ENCODE measurements at places on chromosomes 3 and 15. TPM values are rescaled to one million over a fixed set of nuclear protein-coding genes. Genes with fewer than 3 reads are reported as not detected.
A peak's percentile ranks its signal among the peaks of the same experiment; 100 is the strongest.

DNA sequence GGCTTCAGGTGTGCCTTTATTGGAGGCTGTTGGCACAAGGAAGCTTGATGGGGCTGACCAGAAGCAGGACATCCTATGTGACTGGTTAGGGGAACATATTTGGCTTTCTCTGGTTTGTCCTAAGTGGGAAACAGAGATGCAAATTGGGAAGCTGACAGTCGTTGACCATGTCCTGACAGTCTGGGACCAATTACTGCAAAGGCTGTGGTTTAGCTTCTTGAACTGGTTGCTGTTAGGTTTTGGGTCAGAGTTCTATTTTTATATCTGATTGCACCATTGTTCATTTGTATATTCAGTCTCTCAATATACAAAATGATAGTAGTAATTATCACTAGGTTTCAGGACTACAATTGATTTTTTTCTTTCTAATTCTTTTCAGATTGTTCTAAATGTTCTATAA, 36.8 kb downstream of the SNTN start:
- no peak for DNase-seq

DNA sequence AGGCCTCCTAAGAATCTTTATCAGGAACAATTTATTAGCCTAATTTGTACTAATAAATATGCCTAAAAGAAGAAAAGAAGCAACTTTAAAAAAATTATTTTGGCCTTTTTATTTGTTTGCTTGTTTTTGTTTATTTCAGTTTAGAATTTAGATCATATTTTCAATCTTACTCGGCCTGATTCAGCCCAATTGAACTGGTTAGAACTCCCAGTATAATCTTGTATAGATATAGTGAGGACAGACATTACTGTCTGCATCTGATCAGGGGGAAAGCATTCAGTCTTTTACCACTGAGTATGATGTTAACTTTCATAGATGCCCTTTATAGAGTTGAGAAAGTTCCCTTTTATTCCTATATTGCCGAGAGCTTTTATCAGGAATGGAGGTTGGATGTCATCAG, 56.0 kb upstream of the CSTA start:
- DNase-seq: no peak

Gene FSIP1
- 0.47 TPM for polyA plus RNA-seq

GRCh38 chr3:136984837-136985236, 27.1 kb downstream of the IL20RB start:
- DNase-seq: no peak

GRCh38 chr3:38281895-38282686, at the start of gene SLC22A14:
SLC22A14 (plus strand) TSS chr3:38282294; CDS start chr3:38306027, 23,733 bp downstream.
- DNase-seq: no peak

- no peak for DNase-seq
These were observed 322.3 kb upstream of the SUCLG2 start for GRCh38 chr3:67976663-67977062.

- no peak for DNase-seq
These were observed 36.4 kb upstream of the EHHADH start for GRCh38 chr3:185290266-185290665.

GRCh38 chr3:148332509-148332908, 365.2 kb upstream of the AGTR1 start:
- no peak for DNase-seq

Gene FETUB
- not detected for polyA plus RNA-seq

GRCh38 chr3:21551019-21551418, 200.0 kb downstream of the ZNF385D start:
- DNase-seq: no peak

DNA sequence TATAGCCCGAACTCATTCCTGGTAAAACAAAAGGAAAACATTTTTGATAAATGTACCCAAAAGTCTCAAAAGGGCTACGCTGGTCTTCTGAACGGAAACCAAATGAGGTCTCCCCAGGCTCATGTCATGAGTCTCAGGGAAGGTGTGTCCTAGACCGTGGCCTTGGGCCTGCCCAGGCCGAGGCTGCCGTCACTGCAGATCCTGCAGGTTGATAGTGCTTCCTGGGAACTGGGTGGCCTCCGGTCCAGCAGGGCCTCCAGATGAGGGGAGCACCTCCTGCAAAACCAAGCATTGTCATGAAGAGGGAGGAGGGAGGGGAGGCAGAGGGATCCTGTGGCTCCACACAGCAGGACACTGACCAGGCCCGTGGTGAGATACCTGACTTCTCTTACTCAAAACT, 37.5 kb downstream of the ZXDC start:
- no peak for DNase-seq

Gene ANKRD63
- polyA plus RNA-seq: 0.32 TPM

Gene WNT7A
- polyA plus RNA-seq: not detected

- DNase-seq: no peak
These were observed 51.5 kb downstream of the PLCL2 start for GRCh38 chr3:16936233-16936632.

Gene TUSC7
- polyA plus RNA-seq: not detected

- no peak for DNase-seq
These were observed 21.6 kb downstream of the ACSBG1 start for GRCh38 chr15:78212546-78213424.

GRCh38 chr3:31704591-31705179, 172.0 kb downstream of the STT3B start:
- peak; percentile 25 for DNase-seq

Gene PLSCR5
- polyA plus RNA-seq: not detected

DNA sequence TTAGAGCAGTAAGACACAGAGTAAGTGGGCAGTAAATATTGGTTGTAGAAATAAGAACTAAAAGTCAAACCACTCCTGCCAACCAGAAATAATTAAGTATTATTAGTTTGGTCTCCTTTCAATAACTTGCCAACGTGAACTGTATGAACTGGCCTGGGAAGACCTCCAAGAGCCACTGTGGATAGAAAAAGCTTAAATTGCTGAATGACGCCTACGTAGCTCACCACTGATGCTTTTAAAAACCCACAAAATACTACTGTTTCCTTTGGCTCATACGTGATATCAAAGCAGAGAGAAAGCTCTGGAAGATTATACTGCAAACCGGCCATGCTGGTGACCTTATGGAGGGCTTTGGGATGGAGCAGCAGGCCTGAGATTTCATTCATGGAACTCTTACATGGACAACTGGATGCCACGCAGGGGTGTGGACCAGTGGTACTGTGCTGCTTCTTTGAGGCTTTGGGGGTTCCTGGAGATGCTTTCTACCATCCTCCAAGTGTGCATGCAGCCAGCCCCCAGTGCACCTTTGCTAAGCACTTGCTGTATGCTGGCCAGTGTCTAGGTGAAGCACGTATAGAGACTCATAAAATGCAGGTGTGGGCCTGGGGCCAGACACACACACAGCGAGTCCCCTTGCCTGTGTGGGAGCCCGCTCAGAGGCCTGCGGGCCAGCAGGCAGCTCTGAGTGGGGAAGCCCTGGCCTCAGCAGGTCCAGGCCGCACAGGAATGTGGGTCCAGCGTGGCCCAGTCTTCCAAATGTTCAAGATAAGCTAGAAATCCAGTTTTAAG, 66.8 kb downstream of the ABTB1 start:
- no peak for DNase-seq

Gene TM4SF18
- polyA plus RNA-seq: 10.5 TPM

DNA sequence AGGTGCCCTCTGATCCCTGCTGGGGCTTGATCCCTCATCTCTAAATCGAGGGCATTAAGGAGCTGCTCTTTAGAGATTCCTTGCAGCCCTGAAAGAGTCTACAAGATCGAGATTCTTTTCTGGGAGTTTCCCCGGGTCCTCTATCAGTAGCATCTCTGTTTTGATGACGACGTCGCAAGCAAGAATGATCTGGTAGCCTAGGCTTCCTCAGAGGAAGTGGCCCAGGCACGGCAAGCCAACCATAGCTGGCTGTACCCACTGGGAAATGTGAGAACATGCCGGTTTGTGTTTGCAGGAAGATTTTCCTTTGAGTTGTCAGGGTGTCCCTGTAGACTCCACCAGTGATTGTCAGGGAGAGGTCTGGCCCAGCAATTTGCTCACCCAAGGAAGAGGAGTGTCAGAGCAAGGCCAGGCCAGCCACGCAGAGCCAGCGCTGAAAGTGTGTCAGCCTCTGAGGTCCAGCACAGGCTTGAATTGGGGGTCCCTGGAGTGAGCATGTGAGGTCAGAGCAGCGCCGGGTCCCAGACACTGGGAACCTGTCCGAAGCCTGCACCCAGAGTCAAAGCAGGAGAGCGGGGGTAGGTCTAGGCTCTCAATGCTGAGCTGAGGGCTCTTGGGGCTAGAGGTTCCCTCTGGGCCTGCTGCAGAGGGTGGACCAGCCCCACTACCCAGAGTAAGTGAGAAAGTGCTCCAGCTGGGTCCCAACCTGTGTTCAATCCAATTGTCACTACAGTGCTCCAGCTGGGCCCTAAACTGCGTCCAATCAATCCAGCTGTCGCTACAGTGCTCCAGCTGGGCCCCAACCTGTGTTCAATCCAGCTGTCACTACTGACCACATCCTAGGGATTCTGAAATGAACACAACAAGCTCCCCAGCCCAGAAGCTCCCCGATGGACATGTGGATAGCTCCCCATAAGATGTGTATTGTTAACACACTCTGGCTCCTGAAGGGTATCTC, 95.7 kb downstream of the CHDH start:
- no peak for DNase-seq

GRCh38 chr3:160427832-160428424, 21.7 kb downstream of the TRIM59 start:
- no peak for DNase-seq

- DNase-seq: no peak
These were observed 81.3 kb downstream of the DGKG start for GRCh38 chr3:186280737-186281136.

DNA sequence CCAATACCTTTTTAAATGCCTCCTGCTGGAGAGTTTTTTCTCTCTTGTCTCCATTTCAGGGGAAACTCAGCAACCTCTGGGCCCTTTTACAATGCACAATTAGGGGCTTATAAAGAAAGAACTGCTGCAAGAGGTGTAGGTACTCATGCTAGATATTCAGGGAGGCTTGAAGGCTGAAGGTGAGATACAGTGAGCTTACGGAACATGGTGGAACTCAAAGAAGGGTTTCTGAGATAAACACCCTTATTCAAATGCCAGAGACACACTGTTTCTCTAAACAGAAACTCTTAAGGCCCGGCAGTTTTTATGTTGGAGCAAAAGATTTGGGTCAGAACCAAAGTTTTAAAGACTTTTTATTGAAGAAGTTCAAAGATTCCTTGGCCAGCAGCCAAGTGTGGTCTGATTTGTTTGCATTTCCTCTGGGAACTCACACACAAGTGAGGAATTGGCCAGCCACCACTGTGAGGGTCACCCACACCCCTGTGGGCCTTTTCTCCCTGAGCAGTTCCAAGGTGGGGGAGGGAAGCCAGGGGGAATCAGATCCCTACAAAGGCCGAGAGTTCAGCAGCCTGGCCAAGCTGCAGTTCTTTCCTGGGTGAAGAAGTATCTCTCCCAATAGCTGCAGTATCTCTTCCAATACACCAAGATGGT, 47.8 kb downstream of the TNFAIP8L3 start:
- DNase-seq: no peak

- DNase-seq: no peak
These were observed 38.3 kb upstream of the TM4SF4 start for GRCh38 chr3:149435996-149436885.

GRCh38 chr3:95759614-95760301, 1054.6 kb upstream of the EPHA6 start:
- DNase-seq: no peak

- DNase-seq: no peak
These were observed 19.6 kb downstream of the CSRNP1 start for GRCh38 chr3:39133822-39134221.

DNA sequence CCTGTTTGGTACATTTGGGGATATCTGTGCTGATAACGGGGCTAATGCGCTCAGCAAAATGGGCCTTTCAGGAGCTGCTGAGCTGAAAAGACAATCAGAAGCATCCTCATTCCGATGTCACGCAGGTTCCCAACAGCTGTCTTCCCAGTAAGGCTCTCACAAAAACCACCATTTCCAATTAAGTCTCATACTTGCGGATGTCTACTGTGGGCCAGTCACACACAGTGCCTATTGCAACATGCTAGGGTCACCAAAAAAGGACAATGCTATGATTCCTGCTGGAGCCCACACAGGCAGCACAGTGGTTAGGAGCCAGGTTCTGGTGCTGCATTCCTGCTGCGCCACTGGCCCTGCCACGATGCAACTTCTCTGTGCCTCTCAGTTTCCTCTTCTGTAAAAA, 16.4 kb upstream of the LDHAL6B start:
- DNase-seq: no peak

DNA sequence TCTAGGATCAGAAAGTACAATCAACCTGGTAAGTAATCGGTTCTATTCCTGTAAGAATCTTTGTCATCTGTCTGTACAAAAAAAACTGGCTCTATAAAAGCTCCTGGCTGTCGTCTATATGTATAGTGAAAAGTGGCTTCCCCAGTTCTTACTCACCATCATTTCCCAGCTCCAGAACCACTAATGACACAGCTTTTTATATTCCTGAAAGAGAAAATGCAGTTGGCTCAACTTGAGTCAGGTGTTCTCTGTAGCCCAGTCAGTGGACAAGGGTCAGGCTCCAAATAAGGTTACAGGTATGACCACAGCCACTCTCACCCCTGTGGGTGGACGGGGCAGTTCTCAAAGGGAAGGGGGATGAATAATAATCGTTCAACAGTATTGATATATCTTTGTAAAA, 85.1 kb downstream of the AP4E1 start:
- DNase-seq: no peak

- no peak for DNase-seq
These were observed 332.4 kb upstream of the TLE3 start for GRCh38 chr15:70430069-70430468.

GRCh38 chr15:91290553-91290952, 190.5 kb downstream of the SV2B start:
- DNase-seq: no peak

DNA sequence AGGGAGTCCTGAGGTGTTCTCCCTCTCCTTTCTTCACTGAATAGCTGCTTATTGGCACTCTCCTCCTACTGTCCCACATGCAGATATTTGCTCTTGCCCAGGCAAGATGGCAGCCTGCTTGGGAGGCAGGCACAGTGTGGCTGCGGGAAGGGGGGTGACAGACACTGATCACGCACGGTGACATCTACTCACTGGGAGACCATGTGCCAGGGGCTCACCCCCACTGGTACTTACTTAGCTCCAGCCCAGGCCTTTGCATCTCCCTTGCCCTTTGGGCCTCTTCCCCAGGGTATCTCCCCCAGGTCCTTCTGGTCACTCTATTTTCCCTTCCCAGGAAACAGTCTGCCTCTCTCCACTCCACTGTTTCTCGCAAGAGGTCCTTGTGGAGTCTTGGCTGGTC, 6.4 kb downstream of the PLA2G4E start:
- DNase-seq: no peak

- peak; percentile 69 for DNase-seq
These were observed 16.0 kb downstream of the TNK2 start for GRCh38 chr3:195892105-195893043.

- no peak for DNase-seq
These were observed 48.5 kb upstream of the DAZL start for GRCh38 chr3:16653712-16654111.

Gene GNAT1
- polyA plus RNA-seq: not detected

DNA sequence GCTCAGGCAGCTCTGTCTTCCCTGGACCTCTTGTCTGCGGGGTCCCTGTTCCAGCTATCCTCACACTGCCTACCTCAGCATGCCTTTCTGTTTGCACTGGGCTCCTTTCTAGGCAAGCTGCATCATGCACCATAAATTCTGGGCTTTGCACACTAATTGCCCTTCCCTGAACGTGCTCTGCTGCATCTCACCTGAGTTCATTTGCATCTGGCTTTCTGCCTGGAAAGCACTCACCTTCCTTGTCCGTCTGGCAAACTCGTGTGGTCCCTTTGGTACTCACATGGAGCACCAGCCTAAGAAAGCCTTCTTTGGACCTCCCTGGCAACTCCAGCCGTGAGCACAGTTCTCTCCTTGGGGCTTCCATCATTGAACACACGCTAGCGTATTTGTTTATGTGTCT, 365.6 kb downstream of the SV2B start:
- no peak for DNase-seq

Gene ZCWPW2
- polyA plus RNA-seq: 1.7 TPM

GRCh38 chr15:96695426-96695825, 364.9 kb downstream of the NR2F2 start:
- DNase-seq: no peak

Measured in forelimb muscle (tissue), 1 donor.